ENCODE measurements at places on chromosomes 16 and 17.

DNA sequence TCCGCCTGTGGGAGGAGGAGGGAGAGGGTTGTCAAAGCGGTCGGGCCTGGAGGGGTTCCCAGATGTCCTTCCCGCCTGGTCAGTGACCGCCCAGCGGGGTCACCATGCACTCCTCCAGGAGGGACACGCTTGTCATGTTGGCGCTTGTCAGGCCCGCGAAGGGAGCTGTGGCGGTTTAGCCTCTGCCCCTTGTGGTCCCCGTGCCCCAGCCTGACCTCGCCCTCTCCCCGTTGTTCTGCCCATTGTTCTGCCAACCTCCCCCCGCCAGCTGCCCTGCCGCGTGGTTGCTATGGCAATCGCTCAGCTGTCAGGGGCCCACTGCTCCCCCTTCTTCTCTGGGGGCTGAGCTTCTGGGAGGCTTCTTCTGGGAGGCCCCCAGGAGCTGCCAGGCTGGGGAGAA lies 146.4 kb upstream of the CIBAR2 start:
- peak; percentile 73 for DNase-seq

DNA sequence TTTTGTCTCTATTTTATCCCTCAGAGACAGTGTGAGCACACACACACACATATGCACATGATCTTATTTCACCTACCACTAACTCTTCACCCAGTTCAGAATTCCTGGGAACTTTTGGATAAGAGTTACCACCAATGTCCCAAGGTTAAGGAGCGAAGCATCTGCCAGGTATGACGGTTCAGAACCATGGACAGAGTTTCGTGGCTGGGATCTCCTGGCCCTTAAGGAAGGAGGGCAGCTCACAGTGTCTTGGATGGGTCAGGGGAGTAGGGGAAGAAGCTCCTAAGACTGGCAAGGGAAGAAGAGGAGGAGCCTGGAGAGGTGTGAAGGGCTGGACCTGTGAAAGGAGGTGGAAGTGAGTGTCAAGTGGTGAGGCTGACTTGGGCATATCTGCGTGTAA lies 23.0 kb upstream of the TMEM132E start:
- peak; percentile 45 for DNase-seq

DNA sequence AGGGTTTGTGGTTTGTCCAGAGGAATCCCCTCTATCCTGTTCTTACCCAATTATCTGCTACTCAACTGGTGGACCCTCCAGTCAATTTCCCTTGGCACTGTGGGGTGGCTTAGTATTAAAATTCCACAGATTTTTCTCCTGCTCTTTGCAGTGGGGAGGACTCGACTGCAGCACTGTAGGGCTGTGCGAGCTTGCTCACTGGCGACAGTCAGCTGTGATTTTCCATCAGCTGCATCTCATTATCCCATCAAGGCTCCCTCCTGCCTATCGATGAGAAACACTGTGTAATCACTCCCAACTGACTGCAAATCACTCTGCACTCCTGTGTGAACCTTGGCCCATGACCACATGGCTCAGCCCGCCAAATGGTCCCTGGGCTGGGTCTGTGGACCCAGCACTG lies 90.5 kb upstream of the MAF start:
- peak; percentile 41 for DNase-seq

GRCh38 chr17:42422412-42422957 lies 571 bp downstream of the CAVIN1 start:
- DNase-seq = no peak

- DNase-seq = no peak
Observed at GRCh38 chr16:87410968-87411367, 18.8 kb downstream of the MAP1LC3B start.

DNA sequence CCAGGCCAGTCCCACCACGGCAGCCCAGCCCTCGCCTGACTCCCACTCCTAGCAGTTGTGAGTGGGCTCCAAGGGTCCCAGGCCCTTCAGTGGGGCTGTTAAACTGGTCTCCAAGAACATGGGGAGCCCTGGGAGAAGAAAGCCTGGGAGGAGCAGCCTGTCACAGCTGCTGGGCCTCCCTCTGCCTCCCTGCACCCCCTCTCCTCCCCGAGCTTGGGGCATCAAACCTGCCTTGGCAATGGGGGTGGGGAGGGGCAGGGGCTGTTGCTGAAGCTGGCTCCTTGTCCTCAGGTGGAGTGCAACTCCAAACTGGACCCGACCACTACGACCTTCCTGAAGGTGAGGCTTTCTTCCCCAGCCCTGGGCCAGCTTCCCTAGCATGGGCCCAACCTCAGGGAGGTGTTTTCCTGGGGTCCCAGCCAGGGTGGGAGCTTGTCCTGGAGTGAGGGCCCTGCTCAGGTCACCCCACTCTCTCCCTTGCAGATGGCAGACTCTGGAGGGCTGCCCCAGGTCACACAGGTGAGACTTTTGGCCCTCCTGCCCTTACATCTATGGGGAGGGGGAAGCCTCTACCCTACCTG lies 6.6 kb upstream of the SETD6 start:
- no peak for DNase-seq

- peak; percentile 100 for DNase-seq
Observed at GRCh38 chr16:89490439-89491237, at the start of gene ANKRD11. TSS of gene ANKRD11 (minus strand) at chr16:89490561. CDS start at chr16:89317019, 173,542 bp downstream.

GRCh38 chr16:84438971-84439696 lies 65.3 kb downstream of the MEAK7 start:
- DNase-seq = no peak

DNA sequence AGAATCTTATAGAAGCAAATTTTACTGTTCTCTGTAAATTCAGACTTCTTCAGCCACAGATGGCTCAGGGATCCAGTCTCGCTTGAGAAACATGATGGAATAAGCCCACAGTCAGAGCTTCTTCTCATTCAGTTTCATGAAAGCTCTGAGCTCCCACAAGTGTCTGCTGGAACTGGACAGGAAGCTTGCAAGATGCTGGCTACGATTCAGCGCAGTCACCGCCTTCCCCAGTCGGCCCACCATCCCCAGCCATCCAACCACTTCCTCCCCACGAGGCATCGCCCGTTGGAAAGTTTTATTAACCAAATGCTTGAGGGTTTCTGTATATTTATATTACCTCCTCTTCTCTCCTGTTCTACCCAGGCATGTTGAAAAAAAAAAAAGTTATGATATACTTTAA lies 171.7 kb downstream of the ZFHX3 start:
- peak; percentile 38 for DNase-seq

- no peak for DNase-seq
Observed at GRCh38 chr16:88403794-88404581, 21.2 kb downstream of the ZNF469 start.

GRCh38 chr17:6048486-6048885 lies 21.7 kb upstream of the WSCD1 start:
- no peak for DNase-seq

- DNase-seq = peak; percentile 53
Observed at GRCh38 chr16:1745900-1746692, 25.2 kb downstream of the NME3 start.

DNA sequence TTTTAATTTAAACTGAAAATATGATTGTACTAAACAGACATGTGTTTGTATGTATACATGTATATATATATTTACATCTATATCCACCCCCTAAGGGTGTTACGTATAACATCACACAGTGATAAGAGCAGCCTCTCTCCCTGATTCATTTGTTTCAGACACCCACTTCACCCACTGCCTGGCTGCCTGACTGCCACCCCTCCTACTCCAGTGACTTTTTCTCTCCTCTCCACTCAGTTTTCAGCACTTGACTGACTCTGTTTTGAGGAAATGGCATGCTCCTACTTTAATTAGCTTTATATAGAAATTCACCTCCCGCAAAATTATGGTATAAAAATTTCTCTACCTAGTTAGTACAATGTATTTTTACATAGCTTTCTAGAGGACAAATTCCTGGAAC lies 20.0 kb downstream of the BFAR start:
- DNase-seq = no peak

GRCh38 chr17:80827646-80828643 lies 163.7 kb upstream of the CHMP6 start:
- DNase-seq = peak; percentile 45

GRCh38 chr17:77571155-77571981 lies 387.1 kb upstream of the TNRC6C start:
- DNase-seq = peak; percentile 62

DNA sequence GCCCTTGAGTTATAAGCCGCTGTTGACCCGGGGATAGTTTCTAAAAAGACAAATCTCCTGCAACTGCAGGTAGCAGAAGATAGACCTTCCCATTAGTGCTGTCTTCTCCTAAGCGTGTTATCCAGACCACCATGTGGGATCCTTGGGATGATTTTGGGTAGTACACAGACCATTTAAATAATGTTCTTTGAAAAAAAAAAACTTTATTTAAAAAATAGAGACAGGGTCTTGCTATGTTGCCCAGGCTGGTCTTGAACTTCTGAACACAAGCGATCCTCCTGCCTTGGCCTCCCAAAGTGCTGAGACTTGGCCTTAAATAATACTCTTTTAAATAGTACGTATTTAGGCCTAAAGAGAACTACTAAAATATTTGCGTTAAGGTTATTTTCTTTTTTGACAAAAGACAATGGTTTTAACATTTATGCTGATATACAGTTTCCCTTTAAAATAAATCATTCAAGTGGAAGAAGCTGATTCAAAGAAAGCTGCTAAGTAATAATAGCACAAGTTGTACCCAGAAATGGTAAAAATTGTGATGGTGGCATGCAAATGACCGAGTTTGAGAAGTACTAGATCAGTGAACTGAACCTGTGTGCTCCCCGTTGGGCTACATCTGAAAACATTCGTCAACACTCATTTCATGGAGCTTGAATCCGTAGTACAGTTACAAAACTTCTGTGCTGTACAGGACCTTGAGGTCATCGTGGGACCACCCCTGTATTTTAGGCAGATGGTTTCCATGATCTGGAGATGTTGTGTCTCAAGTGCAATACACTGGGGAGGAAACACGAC lies 24.0 kb downstream of the SMARCE1 start:
- DNase-seq = no peak

DNA sequence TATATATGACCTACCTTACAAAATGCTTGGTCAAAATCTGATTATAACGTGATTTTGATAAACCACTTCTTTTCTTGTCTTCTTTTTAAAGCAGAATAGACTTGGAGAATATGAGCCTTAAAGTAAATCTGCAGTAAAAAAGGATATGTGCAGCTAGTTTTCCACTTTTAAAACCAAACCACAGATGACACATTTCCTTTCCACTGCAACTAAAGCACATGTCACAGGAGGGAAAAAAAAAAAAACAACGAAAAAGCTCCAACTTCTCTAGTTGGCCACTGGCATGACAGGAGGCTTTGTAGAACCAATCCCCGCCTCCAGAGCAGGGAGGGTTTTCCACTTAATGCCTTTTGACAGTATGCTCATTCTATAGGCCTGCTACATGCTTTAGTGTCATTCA lies at the start of gene EVI2A:
Gene EVI2A, minus strand, starts transcription at position 142 of the 400 bp plus-strand sequence. CDS start 2,609 bp downstream, outside the sequence.
- peak; percentile 25 for DNase-seq

GRCh38 chr17:59329176-59330052 lies 2.0 kb upstream of the YPEL2 start:
- DNase-seq = peak; percentile 70

DNA sequence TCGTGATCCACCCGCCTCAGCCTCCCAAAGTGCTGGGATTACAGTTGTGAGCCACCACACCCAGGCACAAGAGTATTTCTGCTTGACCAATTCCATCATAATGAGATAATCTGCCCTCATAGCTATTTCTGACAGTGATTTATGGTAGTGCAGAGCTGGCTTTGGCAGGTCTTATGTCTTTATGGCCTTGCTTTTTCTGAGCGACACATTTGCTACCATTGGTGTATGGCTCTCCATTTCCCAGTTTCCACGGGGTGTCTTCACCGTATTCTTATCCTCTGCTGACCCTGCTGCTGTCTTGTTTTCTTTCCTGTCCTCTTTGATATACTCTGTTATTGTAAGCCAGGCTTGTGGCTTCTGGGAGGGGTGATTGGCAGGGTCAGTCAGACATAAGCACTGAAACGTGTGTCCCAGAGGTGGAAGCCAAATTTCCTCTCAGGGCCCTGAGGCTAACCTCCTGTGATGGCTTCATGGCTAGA lies 161.1 kb upstream of the TBX2 start:
- no peak for DNase-seq

DNA sequence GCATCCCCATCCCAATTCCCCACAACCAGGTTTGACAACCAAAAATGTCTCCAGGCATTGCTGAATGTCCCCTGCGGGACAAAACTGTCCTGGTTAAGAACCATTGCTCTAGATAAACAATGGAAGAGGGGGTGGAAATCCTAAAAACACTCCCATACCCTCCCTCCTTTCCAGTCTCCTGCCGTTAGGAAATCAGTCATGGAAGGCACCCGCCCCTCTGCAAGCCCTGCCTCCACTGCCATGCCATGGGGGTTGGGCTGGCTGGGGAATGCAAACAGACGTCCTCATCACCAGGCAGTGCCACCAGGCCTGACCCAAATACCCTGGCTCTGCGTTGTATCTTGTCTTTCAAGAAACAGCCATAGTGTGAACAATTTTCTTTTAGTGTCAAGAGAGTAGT lies 57.5 kb downstream of the CYTH1 start:
- peak; percentile 36 for DNase-seq

- DNase-seq = no peak
Observed at GRCh38 chr16:23999663-24000062, 163.9 kb downstream of the PRKCB start.

DNA sequence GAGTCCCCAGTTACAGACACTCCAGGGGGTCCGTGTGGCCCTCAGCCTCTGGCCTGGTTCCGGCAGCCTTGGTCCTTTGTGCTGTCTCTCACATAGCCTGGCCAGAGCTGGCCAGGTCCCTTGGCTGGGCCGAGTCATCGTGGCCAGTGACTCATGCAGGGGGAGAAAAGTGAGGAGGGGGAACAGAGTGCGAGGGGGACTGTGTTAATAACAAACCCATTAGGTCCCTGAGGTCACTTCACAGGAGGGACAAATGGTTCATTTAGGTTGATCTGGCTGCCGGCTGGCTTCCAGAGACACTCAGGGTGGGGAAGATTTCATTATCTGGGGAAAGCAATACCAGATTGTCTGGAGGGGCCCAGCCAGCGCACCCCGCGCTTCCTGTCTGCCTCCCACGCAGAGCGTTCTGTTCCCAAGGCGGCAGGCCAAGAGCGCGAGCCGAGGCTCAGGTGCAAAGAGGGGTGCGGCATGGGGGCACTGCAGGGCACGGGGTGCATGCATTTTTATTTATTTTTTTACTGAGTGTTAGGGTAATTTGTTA lies 223.1 kb downstream of the SEC14L1 start:
- no peak for DNase-seq

- DNase-seq = peak; percentile 44
Observed at GRCh38 chr16:67936124-67936879, at the start of gene PSMB10. TSS of gene PSMB10 (minus strand) at chr16:67936850. CDS start at chr16:67936749, 101 bp downstream.

DNA sequence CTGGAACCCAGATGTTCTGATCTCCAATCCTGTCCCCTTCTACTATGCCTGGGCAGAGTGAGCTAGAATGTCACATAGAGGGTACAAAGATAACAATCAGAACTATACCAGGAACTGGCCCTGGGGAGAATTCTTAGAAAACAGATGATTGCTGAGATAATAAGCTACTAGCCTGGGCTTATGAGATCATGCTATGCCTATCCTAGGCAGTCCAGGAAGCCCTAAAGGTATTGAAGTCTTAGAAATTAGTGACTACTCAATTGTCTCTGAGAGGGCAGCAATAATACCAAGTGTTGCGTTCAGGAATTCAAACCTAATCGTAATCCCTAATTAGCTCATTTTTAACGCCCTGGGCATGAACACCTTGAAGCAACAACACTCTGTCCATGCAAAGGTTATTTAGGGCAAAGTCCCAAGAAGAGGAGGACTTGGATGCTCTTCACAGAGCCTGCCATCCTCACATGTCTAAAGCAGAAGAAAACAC lies 77.1 kb downstream of the MMD start:
- no peak for DNase-seq
